ENCODE measurements at places on chromosomes 4 and X.

DNA sequence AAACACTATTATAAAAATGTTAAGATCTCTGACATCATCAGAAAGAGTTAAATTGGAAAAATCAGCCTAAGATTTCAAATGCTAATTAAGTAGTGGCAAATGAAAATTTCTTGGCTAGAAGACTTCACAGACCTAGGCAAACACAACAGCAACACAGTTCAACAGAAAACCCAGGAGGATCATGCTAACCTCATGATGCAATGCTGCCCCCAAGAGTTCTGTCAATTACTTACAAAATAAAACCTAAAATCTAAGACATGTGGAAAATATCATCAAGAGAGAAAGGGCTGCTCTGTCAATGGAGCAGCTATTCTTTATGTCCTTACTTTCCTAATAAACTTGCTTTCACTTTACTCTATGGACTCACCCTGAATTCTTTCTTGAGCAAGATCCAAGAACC, 21.0 kb downstream of the S100G start:
- DNase-seq: no peak

GRCh38 chrX:131066237-131066636, 8.1 kb downstream of the ARHGAP36 start:
- no peak for DNase-seq

GRCh38 chr4:184958923-184959210, 59.4 kb upstream of the HELT start:
- no peak for DNase-seq

DNA sequence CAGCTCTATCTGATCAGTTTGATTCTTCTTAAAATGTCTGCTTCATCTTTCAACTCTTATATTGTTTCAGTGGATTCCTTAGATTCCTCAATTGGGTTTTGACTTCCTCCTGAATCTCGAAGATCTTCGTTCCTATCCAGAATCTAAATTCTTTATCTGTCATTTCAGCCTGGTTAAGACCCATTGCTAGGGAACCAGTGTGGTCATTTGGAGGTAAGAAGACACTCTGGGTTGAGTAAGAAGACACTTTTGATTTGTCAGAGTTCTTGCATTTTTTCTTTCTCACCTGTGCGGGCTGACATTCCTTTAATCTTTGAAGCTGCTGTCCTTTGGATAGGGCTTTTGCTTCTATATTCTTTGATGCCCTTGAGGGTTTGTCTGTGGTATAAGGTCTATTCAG, 291.9 kb downstream of the SLC7A11 start:
- DNase-seq: no peak

DNA sequence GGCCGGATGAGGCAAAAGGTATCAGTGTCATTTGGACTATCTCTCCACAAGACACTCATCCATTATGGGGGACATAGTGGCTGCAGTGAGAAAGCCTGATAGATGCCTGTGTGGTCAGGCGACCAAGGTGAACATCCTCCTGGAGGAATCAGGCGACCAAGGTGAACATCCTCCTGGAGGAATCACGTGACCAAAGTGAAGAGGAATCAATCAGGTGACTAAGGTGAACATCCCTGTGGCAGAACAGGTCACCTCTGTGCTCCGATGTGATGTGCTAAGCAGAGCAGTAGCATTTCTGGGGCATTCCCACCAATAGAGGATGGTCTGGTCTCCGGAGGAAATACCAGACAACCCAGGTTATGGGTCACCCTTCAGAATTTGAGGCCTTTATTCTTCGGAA, 44.0 kb downstream of the RNF212 start:
- no peak for DNase-seq

DNA sequence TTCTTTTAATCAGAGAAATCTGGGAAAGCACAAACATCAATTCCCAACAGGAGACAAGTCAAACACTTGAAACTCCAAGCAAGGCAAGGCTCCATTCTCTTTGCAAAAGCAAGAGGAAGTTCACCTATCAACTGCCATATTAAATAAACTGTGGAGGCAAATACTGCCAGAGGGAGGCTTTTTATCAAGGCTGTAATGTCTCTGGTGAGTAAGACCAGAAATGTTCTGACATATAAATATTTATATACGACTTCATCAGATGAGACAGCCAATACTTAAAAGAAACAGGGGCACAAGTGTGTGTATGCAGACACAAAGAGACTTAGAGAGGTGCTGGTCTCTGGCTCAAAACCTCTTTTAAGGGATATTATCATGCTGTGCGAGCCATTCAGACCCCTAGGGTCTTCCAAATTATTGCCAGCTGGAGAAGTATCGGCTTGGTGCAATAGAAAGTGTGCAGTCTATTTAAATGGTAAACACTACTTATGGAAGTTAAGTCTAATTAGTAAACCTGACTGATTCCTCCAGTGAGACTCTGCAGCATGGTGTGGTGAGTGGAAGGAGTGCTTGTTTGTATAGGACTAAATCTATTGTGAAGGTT, 24.4 kb downstream of the DCX start:
- DNase-seq: no peak

DNA sequence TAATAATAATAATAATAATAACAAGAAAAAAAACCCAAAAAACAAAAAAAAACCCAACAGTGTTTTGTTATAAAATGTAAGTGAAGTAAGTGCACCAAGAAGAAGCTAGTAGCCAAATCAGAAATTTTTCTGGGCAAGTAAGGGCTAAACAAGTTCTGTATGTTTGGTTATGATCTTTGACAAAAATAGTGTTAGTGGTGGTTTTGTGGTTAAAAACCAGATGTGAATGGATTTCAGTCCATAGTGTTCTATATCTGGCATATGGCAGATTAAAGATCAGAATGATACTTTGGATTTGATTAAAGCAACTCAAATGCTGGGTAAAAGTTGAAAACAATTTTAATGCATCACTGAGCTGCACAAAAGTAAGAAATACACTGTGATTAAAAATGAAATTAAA, 116.5 kb upstream of the NDST4 start:
- DNase-seq: no peak

DNA sequence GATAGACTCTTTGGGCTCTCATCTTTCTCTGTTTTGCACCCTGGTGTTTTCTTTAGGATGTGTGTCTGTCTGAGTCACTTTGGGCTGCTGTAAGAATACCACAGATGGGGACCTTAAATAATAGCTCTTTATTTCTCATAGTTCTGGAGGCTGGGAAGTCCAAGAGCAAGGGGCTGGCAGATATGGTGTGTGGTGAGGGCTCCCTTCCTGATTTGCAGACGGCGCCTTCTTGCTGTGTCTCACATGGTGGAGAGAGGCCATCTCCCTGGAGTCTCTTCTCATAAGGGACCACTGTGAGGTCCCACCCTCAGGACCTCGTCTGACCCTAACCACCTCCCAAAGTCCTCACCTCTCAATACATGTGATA, 93.7 kb upstream of the ADRA2C start:
- no peak for DNase-seq

DNA sequence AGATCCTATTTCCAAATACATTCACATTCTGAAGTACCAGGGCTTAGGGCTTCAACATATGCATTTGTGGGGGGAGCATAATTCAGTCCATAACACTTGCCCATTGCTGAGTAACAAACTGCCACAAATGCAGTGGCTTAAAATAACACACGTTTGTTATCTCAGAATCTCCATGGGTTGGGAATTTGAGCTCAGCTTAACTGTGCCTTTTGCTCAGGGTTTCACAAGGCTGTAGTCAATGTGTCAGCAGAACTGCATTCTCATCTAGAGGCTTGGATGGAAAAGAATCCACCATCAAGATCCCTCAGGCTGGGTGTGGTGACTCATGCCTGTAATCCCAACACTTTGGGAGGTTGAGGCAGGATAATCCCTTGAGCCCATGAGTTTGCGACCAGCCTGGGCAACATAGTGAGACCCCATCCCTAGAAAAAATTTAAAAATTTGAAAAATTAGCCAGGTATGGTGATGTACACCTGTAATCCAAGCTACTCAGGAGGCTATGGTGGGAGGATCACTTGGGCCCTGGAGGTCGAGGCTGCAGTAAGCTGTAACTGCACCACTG, 25.8 kb upstream of the TBL1X start:
- DNase-seq: peak; percentile 41

DNA sequence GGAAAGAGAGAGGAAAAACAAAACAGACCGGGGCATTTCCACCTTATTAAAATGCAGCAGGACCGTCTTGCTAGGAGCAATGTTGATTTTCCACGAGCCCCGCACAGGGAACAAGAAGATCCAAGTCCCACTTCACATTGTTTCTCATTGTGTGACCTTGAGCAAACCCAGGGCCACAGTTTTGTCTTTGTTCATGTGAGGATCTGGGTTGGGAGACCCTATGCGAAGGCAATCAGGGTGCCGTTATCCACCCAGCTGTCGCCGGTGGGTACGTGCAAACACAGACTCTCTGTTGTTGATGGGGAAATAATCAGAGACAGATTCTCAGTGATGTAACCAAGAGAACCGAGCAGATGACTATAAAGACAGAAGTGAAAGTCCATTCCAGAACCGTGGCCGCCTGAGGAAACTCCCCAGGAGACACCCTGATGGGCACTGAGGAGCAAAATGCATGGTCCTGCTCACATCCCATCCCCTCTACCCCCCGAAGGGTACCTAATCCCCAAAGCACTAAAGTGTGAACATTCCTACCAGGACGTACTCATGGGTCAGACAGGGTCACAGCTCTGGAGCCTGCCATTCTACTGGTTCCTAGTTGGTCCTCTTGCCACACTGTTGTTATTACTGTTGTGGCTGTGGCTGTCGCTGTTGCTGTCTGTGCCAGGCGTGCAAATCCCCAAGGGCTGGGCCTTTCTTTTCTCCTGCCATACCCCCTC, 102.7 kb upstream of the RBPJ start:
- no peak for DNase-seq

- peak; percentile 68 for DNase-seq
Observed at GRCh38 chr4:102620697-102621497, 119.7 kb downstream of the NFKB1 start.

DNA sequence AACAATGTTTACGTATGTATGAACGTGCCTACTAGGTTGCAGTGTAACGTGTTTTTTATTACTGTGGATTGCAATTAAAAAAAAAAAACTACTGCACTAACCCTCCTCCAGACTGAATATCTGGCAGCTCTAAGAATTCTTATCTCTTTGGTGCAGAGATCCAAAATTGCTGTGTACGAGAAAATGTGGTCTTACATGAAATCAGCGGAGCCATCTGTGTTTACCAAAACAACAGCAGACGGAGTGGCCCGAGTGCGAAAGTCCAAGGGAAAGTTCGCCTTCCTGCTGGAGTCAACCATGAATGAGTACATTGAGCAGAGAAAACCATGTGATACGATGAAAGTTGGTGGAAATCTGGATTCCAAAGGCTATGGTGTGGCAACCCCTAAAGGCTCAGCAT, 268.1 kb downstream of the THOC2 start:
- DNase-seq: no peak

GRCh38 chr4:163588532-163588931, 94.0 kb downstream of the TMA16 start:
- no peak for DNase-seq

DNA sequence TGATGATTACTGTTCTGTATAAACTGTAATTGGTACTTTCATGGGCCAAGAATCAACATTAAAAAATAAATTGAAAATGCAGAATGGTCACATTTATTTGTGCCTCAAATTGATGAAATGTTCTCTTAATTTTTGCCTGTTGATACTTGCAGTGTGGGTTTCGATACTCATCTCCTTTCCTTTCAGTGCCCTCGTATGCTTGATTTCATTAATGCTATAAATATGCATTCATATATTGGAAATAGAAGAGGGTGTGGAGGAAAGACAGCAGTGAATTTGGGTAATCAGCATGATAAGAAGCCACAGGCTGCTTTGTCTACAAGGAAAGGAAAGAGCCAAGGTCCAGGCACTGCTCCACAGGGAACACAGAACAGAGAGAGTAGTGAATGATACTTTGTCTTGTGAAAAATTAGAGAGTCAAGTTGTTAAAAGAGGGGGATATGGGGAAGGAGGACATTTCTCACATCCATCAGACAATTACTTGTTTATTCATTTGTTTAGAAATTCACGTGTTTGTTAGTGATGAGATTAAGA, 1.0 kb upstream of the DDX60 start:
- DNase-seq: no peak

- no peak for DNase-seq
Observed at GRCh38 chr4:180770265-180770664, 1472.9 kb upstream of the TENM3 start.

- DNase-seq: no peak
Observed at GRCh38 chr4:145939441-145939750, 773 bp upstream of the ZNF827 start.

GRCh38 chr4:56206258-56206657, 181.0 kb downstream of the AASDH start:
- no peak for DNase-seq

DNA sequence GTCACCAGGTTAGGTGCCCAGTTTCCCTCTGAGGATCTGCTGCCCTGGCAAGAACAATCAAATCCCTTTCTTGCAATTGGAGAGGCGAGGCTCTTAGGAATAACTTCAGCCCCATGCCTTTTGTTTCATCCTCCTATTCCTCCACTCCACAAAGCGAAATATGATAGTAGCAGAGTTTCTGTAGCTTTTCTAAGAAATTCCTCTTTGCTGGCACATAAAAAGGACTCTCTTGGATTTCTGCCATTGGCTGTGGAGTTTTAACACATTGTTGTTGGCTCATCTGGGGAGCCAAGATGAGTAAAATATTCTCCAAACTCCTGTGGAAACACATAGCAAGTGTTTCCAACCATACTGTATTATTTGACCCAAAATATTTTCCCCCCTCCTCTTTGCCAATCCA, 11.0 kb upstream of the ADGRG2 start:
- DNase-seq: no peak

DNA sequence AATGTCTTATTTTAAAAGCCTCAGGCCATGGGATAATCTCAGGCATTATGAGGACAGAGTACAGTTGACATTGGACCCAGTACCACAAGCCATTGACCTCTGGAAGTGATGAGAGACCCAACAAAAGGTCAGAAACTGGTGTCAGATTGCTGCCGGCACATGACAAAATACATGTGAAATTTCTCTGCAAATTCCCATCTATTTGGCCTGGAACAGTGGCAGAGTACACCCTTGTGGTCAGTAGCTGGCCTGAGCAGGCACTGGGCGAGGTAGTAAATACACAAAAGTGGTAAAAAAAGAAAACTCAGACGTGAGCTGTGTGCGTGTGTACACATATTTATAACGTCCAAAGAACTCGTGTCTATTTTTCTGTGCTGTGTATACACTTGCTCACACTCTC, 155.5 kb downstream of the DHX15 start:
- no peak for DNase-seq

DNA sequence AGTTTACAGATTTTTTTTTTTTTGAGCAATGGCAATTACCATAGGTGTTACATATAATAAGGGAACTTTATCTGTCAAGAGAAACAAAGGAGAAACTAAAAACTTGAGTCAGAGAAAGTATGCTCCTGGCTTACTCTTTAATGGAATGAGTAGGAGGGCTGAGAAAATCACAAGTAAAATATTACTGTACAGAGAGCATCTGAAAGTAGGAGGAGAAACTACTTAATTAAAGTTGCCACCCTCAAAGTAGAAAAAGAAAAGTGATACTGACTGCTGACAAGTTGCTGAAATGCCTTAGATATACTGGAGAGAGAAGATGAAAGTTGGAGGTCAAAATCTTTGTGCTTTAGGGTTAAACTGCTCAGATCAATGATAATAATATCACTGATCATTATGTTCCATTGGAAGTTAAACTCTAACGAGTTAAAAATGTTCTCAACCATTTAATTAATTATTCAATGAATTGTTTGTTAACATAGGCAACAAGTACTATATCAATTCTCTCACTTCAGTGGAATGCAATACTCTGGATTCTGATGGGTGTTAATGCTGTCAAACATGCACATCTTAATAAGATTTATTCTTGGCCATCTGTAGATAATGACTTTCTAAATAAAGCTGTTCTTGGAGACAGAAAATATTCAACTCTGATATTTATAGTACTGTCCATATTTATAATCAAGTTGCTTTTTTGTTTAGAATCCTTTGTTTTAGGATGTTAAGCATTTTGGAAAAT, 61.2 kb upstream of the CAMK2D start:
- no peak for DNase-seq

GRCh38 chrX:74924449-74925224, 615 bp downstream of the NEXMIF start:
- no peak for DNase-seq
